ENCODE measurements at places on chromosomes 11 and 22.

- peak; percentile 72 for DNase-seq
Measured at GRCh38 chr22:44667829-44668189, 34.2 kb upstream of the PRR5 start.

GRCh38 chr11:46410021-46410420, 18.4 kb upstream of the CHRM4 start:
- no peak for DNase-seq

GRCh38 chr11:91946397-91946951, 278.1 kb upstream of the FAT3 start:
- DNase-seq = no peak

DNA sequence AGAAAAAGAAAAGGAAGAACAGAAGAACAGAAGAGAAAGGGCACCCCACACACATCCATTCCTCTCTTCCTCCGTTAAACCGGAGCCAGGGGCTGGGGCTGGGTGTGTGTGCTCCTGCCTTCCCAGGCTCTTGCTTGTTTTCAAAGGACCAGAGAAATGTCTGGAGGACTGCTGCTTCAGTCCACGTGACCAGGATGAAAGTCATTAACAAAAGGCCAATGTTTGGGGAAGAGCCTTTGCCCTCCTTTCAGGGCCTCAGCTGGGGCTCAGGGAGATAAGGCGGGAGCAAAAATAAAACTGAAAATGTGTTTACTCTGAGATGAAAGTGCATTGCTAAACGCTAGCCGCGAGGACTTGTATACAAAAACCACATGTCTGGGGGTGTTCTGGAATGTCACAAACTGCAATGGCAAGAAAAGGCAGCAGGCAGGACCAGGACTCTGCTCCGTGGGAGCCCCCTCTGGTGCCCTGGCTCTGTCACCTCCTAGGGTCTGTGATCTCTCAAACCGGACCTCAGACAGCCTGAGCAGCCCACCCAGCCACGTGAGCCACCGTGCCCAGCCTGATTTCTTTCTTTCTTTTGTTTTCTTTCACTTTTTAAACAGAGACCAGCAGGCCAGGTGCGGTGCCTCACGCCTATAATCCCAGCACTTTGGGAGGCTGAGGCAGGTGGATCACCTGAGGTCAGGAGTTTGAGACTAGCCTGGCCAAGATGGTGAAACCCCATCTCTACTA, 31.6 kb upstream of the MYH9 start:
- DNase-seq = no peak

- no peak for DNase-seq
Measured at GRCh38 chr22:37278261-37278660, 4.0 kb upstream of the CYTH4 start.

- DNase-seq = no peak
Measured at GRCh38 chr22:41826430-41827383, 6.2 kb upstream of the SREBF2 start.

DNA sequence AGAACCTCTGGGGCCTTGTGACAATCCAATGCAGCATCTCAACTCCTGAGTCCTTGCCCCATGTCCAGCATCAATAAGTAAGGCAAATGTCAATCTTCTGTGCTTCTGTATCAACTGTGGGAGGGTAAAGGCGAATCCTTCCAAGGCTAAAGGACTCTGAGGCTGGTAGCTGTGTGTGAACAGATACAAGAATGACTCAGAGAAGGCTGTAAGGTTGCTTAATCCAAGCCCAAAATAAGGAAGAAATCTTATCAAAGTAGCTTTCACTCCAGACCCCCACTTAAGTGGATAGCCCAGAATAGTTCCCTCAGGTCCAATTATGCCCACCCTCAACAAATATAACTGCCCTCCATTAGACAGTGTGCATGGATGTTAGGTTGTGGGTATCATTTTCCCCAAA, 28.1 kb upstream of the SCGB1A1 start:
- no peak for DNase-seq

GRCh38 chr22:49721211-49721763, 106.4 kb downstream of the BRD1 start:
- DNase-seq = no peak

- DNase-seq = no peak
Measured at GRCh38 chr11:29963796-29964195, 53.0 kb downstream of the KCNA4 start.

DNA sequence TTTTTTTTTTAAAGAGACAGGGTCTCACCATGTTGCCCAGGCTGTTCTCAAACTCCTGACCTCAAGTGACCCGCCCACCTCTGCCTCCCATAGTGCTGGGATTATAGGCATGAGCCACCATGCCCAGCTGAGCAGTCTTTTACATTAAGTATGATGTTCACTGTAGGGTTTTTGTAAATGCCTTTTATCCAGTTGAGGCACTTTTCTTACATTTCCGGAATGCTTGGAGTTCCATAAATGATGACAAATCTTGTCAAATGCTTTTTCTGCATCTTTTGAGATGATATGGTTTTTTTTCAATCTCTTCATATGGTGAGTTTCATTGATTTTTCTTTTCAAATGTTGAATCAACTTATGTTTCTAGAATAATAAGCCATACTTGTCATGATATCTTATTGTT, 29.4 kb upstream of the CTTN start:
- no peak for DNase-seq

DNA sequence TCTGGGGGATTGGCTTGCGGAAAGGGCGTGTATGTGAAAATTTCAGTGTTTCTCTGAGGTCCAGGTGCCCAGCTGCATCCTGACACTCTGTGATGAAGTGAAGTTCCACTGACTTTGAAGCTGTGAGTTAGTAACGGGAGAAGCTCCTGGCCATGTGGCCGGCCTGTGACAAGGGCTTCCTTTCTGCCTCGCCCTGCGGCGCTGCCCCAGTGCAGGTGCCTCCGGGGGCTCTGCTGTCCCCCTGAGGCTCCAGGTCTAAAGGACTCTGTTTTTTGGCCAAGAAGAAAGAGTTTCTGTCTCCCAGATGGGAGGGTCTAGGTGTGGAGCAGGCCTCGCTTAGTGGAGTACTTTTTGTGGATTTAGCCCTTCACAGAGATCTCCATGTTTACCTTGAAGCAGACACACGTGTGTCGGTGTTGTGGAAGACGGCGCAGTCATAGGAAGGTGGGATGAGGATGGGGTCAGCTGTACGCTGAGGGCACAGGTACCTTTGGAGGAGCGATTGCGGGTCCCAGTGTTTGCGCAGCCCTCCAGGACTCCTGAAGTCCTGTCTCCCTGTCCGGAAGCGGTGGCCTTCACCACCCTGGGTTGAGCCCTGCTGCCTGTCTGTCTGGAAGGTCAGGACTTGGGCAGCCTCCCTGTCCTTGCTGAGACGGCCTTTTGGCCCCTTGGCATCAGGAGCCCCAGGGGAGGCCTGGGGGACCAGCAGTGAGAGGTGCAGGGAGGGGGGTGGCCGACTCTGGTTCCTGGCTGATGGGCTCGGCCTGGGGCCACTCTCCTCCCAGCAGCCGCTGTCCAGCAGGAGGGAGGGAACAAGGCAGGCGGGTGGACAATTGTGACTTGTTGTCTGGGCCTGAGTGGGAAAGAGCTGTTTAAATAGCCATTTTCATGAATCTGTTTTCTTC, 1249.3 kb downstream of the BRD1 start:
- no peak for DNase-seq

- no peak for DNase-seq
Measured at GRCh38 chr11:31764766-31765165, 46.4 kb downstream of the PAX6 start.

DNA sequence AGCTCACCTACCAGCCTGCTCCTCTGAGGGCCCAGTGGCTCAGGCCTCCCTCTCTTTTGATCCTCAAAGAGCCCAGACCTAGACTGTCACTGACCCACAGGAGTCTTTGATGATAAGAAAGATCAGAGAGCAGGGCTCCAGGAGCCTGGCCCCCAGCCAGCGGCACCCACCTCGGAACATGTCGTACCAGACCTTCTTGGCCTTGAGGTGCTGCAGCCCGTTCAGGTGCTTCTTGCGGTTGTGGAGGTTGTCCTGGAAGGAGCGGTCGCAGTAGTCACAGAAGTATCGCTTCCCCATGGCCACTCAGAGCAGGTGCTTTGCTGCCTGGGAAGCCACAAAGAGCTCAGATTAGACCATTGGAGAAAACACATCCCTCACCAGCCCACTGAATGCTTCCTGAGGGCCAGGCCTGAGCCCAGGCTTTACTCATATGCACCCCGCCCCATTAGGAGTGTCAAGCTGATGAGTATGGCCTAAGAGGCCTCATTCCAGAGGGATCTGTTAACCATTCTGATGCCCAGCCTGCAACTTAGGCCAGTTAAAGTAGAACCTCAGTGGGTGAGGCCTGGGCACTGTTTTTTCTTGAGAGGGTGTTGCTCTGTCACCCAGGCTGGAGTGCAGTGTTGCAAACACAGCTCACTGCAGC, 18.4 kb downstream of the ZMAT5 start:
- DNase-seq = no peak

DNA sequence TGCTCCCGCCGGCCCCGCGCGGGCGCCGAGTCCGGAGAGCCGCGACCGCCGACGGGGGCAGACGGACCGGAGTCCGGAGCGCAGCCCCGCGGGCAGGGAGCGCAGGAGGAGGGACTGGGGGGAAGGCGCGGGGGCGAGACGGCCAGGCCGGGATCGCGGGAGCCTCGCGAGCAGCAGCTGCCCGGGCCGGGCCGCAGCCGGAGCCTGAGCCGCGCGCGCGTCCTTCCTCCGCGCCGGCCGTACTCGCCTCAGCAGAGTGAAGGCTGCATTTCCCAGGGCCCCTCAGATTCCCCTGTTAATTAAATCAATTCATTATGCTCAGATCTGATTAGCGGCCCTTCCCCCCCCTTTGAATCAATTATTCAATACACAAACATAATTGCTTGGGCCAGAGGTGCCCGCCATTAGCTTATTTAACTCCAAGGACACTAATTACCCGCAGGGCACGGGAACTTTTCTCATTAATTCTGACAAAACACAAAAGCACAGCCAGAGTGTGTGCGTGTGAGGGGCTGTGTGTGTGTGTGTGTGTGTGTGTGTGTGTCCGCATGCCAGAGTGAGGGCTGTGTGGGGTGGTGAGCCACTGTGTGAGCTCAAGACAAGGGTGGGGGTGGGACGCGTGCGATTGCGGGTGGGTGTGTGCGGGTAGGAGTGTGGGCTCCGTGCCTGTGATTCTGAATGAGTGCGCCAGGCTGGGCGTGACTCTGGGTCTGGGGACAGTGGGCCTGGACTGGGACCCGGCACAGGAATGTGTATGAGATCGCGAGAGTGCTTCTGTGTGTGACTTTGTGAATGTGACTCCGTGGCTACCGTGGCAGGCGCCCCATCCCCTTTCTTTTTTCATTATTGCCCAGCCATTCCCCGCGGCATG, 5.1 kb upstream of the LMO1 start:
- DNase-seq = no peak

- no peak for DNase-seq
Measured at GRCh38 chr11:32752001-32752400, 42.5 kb downstream of the CCDC73 start.

DNA sequence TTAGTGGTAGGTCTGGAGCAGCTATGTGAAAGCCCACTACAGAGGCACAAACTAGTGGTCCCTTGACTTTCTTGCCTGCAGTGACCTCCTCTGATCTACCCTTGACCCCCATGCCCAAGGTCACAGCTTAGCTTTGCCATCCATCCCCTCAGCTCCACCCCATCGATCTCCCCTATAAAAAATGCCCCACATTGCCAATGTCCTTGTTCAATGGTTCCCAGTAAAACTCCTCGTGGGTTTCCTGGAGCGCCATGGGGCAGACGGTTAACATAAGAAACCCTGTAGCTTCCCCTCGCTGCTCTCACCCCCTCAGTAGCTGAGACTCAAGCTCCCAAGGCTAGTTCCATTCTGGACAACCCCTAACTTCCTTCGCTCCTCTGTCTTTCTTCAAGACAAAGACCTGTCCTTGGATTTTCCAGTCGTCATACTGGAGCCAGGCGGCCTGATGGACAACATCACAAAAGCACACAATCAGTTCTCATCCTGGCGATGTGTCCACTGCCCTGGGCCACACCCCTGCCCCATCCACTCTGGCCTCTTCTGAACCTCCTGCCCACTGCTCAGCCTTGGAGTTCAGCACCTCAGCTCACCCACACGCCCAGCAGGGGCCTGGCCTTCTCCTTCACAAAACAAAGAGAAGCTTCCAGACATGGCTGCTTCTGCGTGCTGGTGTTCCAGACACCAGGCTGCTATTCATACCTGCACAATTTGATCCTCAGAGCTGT, 1429.3 kb downstream of the BRD1 start:
- no peak for DNase-seq

GRCh38 chr11:128827191-128827893, 39.8 kb downstream of the KCNJ1 start:
- DNase-seq = no peak

DNA sequence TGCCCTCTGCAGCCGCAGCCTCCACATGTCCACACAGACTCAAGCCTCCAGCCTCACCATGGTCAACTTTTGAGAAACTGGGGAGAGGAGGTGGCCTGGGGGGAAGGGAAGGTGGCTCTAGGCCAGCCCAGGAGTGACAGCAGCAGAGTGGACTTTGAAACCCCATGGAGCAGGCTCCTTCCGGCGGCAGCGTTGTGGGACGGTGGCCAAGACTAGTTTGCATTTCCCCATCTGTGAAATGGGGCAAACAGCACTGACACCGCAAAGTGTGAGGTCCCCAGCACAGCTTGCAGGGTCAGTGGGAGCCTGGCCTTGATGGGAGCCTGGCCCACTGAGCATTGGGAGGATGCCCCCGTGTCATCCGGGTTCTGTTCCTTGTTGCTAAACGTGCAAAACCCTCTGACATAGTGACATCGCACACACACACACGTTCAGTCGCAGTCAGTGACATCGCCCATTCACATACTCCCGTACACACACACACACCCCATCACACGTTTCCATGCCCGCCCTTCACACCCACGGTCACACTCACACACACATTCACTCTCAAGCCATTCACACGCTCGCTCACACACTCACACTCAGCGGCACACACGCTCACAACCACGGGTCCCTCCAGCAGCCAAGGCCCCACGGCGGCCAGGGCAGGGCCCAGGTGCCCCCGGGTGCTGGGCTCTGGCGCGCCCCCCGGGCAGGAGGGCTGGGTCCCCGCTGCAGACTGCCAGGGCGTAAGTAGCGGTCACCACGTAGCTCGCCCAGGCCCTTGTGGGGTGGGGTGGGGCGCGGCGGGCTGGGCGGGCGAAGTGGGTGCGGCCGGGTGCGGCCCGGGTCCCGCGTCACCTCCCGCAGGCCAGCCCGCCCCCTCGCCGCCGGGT, 585 bp downstream of the CYB5R3 start:
- DNase-seq = peak; percentile 44

GRCh38 chr11:132933703-132934102, 598.6 kb downstream of the OPCML start:
- DNase-seq = no peak

GRCh38 chr11:2713094-2713493, 13.3 kb upstream of the KCNQ1OT1 start:
- DNase-seq = no peak

DNA sequence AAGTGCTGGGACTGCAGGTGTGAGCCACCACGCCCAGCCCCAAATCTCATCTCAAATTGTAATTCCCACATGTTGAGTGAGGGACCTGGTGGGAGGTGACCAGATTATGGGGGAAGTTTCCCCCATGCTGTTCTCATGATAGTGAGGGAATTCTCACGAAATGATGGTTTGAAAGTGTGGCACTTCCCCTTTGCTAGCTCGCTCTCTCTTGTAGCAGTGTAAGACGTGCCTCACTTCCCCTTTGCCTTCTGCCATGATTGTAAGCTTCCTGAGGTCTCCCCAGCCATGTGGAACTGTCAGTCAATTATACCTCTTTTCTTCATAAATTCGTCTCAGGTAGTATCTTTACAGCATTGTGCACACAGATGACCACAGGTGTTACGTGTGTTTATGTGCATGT, 357.8 kb downstream of the CADM1 start:
- DNase-seq = no peak

GRCh38 chr11:130916910-130917309, 631 bp upstream of the SNX19 start:
- no peak for DNase-seq

Data from stimulated activated CD8-positive, alpha-beta memory T cell treated with anti-CD3 and anti-CD28 coated beads, Interleukin-4, amount 100 ng/mL, for 48 hours (primary cell).